Upper lobe of right lung (tissue), 1 donor: ENCODE measurements at places on chromosomes 5 and 9. TPM values are rescaled to one million over a fixed set of nuclear protein-coding genes. Genes with fewer than 3 reads are reported as not detected.

GRCh38 chr5:116428413-116428812 lies 146.2 kb downstream of the SEMA6A start:
- no peak for DNase-seq
- H3K4me1 ChIP-seq = no peaks in the 10 kb centered on the region
- H3K36me3 ChIP-seq = no peaks in the 10 kb centered on the region

GRCh38 chr9:111926421-111926875 lies 29.8 kb downstream of the UGCG start:
- no peak for DNase-seq
- peaks cover 28% of the 10 kb centered on the region for H3K4me1 ChIP-seq
- H3K27me3 ChIP-seq = no peaks in the 10 kb centered on the region

GRCh38 chr9:103533318-103533717 lies 538.2 kb downstream of the CYLC2 start:
- H3K27ac ChIP-seq = no peak overlapping the region

GRCh38 chr5:134206627-134207160 lies 19.2 kb downstream of the PPP2CA start:
- no peak for DNase-seq
- H3K27me3 ChIP-seq = no peaks in the 10 kb centered on the region
- no peak overlapping the region for H3K4me3 ChIP-seq
- H3K36me3 ChIP-seq = peaks cover 35% of the 10 kb centered on the region
- peaks cover 4% of the 10 kb centered on the region for H3K4me1 ChIP-seq
- H3K27ac ChIP-seq = no peak overlapping the region

DNA sequence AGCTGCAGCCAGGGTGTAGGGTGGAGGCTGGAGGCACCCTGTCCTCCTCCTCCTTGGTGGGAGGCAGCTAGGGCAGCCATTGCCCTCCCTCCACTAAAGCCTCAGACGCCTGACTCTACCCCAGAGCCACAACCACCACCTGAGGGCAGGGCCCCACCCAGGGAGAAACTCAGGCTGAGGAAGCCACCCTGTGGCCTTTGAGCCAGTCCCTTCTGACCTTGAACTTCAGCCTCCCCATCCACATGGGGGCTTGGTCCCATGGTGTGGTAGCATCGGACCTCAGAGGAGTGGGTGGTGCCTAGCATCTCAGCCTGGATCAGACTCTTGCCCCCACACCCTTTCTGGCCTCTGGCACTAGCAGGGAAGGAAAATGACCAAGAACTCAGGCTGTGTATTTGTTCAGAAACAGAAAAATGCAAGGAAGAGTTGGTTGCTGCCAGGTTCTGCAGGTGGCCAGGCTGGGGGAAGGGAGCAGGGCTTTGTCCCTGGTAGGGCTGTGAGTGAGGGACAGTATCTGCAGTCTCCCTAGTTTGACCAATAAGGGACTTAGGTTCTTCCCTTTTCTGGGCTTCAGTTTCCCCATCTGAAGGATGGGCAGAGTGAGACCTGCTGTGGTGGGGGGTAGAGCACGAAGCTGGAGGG lies 3.2 kb downstream of the DAB2IP start:
- DNase-seq = no peak
- no peak overlapping the region for H3K27ac ChIP-seq
- H3K27me3 ChIP-seq = no peaks in the 10 kb centered on the region
- peaks cover 45% of the 10 kb centered on the region for H3K4me1 ChIP-seq
- no peak overlapping the region for H3K4me3 ChIP-seq

- no peaks in the 10 kb centered on the region for H3K36me3 ChIP-seq
- H3K27me3 ChIP-seq = no peaks in the 10 kb centered on the region
- no peak for DNase-seq
Observed at GRCh38 chr5:127762412-127762811, 59.2 kb downstream of the CCDC192 start.

GRCh38 chr9:116628716-116629115 lies 58.4 kb upstream of the TRIM32 start:
- no peak overlapping the region for H3K27ac ChIP-seq
- peaks cover 3% of the 10 kb centered on the region for H3K4me1 ChIP-seq
- no peaks in the 10 kb centered on the region for H3K36me3 ChIP-seq
- DNase-seq = no peak
- H3K4me3 ChIP-seq = no peak overlapping the region

- no peak overlapping the region for H3K27ac ChIP-seq
- H3K4me3 ChIP-seq = no peak overlapping the region
- DNase-seq = no peak
- peaks cover 22% of the 10 kb centered on the region for H3K27me3 ChIP-seq
- H3K36me3 ChIP-seq = no peaks in the 10 kb centered on the region
- H3K4me1 ChIP-seq = peaks cover 8% of the 10 kb centered on the region
Observed at GRCh38 chr5:157463081-157463480, 3.1 kb downstream of the NIPAL4 start.

DNA sequence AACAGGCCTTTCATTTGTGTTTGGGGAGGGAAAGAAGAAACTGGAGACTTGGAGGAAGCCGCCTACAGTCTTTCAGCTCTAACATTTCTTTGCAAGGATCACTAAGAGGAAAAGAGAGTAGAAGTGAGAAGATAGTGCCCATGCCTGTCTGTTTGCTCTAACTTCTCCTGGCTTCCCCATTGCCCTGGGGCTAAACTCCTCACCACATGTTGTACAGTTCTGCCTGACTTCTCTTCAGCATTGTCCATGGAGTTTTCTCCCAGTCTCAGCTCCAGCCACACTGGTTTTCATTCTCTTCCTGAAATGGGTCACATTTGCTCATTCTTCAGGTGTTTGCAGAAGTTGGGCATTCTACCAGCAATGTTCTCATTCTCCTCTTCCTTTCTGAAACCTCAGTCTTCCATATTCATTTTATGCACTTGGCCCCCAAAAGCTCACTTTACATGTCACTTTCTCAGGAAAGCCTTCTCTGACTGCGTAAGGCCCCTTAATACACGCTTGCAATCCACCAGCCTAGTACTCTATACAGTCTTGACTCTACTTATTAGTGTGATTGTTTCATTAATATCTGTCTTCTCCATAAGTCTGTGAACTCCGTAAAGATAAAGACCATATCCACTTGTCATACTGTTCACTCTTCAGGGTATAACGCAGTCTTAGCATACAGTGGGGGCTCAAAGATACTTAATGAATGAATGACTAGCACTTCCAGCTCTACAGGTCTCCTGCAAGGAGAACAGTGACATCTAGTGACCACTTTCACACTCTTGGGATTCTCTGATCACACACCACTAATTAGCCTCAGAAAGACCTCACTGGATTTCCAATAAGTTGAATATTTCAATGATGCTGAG lies 40.2 kb upstream of the TRIM32 start:
- H3K27ac ChIP-seq = no peak overlapping the region
- no peaks in the 10 kb centered on the region for H3K36me3 ChIP-seq
- no peaks in the 10 kb centered on the region for H3K4me1 ChIP-seq
- no peak for DNase-seq
- no peak overlapping the region for H3K4me3 ChIP-seq
- no peaks in the 10 kb centered on the region for H3K27me3 ChIP-seq

GRCh38 chr9:135046739-135047350 lies 40.6 kb upstream of the OLFM1 start:
- H3K36me3 ChIP-seq = no peaks in the 10 kb centered on the region
- H3K4me1 ChIP-seq = no peaks in the 10 kb centered on the region
- no peak overlapping the region for H3K4me3 ChIP-seq
- H3K27me3 ChIP-seq = peaks cover 4% of the 10 kb centered on the region
- no peak overlapping the region for H3K27ac ChIP-seq

DNA sequence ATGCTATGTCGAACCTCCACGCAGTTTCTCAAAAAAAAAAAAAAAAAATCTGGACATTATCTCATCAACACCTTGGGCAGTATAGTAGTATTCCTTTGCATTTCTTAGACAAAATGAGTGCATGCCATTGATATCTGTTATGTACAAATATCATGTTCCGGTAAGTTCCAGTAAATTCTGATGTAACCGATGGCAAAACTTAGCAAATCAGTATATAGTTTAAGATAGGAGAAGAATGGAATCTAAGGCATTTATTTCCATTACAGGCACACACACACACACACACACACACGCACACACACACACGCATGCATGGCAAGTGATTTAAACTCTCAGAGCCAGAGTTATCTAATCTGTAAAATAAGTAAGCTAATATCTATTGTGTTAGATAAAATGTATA lies 356.5 kb upstream of the TUSC1 start:
- H3K4me1 ChIP-seq = no peaks in the 10 kb centered on the region
- no peak overlapping the region for H3K27ac ChIP-seq
- no peak overlapping the region for H3K4me3 ChIP-seq
- H3K36me3 ChIP-seq = no peaks in the 10 kb centered on the region

DNA sequence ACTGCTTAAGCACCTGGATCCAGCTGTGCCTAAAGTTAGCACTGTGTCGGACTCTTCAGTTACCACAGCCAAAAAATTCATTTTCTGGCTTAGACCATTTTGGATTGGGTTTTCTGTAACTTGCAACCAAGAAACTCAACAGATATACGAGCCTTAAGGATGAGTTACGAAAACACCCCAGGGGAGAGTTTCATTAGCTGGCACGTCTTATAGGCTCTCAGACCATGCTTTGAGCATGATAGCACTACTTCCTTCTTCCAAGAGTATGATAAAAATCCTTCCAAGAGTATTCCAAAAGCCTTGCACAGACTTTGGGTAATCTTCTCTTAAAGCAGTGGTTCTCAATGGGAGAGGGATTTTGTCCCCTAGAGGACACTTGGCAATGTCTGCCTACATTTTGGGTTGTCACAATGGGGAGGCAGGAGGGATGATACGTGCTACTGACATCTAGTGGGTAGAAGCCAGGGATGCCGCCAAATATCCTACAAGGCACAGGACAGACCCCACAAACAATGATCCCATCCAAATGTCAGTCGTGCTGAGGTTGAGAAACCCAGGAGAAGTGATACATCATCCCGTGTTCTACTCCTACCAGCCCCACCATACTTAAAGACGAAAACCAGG lies 64.8 kb downstream of the SMIM23 start:
- H3K36me3 ChIP-seq = no peaks in the 10 kb centered on the region
- DNase-seq = no peak
- no peaks in the 10 kb centered on the region for H3K27me3 ChIP-seq
- H3K4me1 ChIP-seq = no peaks in the 10 kb centered on the region
- H3K4me3 ChIP-seq = no peak overlapping the region

GRCh38 chr9:34744295-34745221 lies 34.6 kb upstream of the CCL21 start:
- H3K4me3 ChIP-seq = no peak overlapping the region
- H3K27me3 ChIP-seq = peaks cover 11% of the 10 kb centered on the region
- no peaks in the 10 kb centered on the region for H3K36me3 ChIP-seq
- H3K27ac ChIP-seq = no peak overlapping the region
- no peaks in the 10 kb centered on the region for H3K4me1 ChIP-seq

DNA sequence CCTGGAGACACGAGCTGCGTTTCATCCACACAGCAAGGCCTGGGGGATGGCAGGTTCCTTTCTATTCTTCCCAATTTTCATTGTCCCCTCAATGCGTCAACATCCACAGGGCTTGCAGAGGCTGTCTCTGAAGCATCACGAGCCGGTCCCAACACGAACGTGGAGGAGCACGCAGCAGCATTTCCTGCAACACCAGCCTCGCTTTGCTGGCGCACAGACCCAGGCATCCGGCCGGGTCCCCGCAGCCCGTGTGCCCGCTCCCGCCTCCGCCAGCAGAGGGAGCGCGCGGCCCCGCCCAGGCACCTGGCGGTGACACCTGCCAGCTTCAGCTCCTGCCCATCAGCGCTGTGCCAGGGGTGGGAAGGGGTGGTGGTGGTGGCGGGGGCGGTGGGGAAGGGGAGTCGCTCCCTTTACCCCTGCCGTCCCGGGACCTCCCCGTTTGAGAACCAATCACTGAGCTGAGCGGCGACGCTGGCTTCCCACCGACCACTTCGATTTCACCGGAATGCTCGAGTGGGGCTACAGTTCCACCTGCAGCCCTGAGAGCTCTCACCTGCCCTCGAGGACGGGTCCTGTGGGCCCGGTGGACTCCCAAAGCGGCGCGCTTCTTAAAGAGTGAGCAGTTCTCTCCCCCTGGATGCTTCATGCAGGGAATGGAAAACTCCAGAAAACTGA lies 464.5 kb downstream of the ICE1 start:
- DNase-seq = peak; percentile 77
- no peaks in the 10 kb centered on the region for H3K4me1 ChIP-seq
- H3K4me3 ChIP-seq = no peak overlapping the region
- peaks cover 7% of the 10 kb centered on the region for H3K27me3 ChIP-seq

GRCh38 chr9:70036641-70037040 lies 7.0 kb upstream of the MAMDC2 start:
- H3K4me3 ChIP-seq = no peak overlapping the region
- no peak for DNase-seq
- H3K36me3 ChIP-seq = no peaks in the 10 kb centered on the region
- no peaks in the 10 kb centered on the region for H3K4me1 ChIP-seq
- H3K27ac ChIP-seq = no peak overlapping the region

DNA sequence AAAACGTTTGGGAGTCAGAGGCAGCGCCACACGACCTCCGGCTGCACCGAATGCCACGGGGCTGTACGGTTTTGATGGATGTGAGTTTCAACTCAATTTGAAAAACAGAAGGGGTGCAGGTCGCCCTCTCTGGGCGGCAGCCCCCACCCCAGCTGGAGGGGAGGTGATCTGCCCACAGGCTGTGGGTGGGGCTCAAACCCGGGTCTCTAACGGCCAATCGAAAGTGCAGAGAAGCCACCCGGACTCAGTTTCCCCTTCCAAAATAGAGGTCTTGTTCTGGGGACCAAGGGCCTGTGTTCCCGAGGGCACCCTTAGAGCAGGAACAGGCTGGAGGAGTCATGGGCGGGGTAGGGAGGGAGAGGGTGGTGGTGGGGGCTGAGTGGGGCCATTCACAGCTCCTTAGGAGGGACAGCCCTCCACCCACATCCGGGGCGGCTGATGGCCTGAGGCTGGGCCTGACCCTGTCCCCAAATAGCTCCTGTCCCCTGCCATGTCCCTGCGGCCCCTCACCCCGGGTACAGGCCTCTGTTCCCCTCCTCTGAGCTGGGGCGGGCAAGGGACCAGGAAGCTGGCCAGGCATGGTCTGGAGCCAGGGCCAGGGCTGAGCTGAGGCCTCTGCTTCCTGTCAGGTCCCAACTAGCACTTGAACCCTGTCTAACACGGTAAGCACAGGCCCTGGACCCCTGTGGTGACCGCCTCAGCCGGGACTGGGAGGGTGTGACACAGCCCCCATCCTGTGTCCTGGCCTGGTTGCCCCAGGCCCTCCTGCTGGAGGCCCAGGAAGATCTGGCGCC lies 22.6 kb upstream of the NOTCH1 start:
- H3K4me1 ChIP-seq = peaks cover 64% of the 10 kb centered on the region
- H3K27me3 ChIP-seq = no peaks in the 10 kb centered on the region
- peak overlapping the region; percentile 11 for H3K27ac ChIP-seq
- H3K36me3 ChIP-seq = no peaks in the 10 kb centered on the region
- no peak overlapping the region for H3K4me3 ChIP-seq
- no peak for DNase-seq

The RRAGA gene
- total RNA-seq = 71.4 TPM

The RLN2 gene
- total RNA-seq = not detected

The ZNF879 gene
- 6.7 TPM for total RNA-seq

The NCS1 gene
- total RNA-seq = 5.7 TPM

The GFI1B gene
- 0.52 TPM for total RNA-seq

The GRXCR2 gene
- not detected for total RNA-seq

The PCDHGB5 gene
- 11.0 TPM for total RNA-seq

The FAM81B gene
- not detected for total RNA-seq

The QRFP gene
- total RNA-seq = not detected

The DBH gene
- not detected for total RNA-seq

The ZNF79 gene
- 8.3 TPM for total RNA-seq

The KLHL9 gene
- total RNA-seq = 22.2 TPM

The ADRA1B gene
- 7.1 TPM for total RNA-seq

The PCDHB2 gene
- 3.8 TPM for total RNA-seq
